ENCODE measurements at places on chromosomes 7 and 10.
A peak's percentile ranks its signal among the peaks of the same experiment; 100 is the strongest.

GRCh38 chr10:31975157-31975765 lies 46.6 kb upstream of the ARHGAP12 start:
- no peak for DNase-seq

- DNase-seq, result no peak
Measured at GRCh38 chr10:95821720-95822119, 65.8 kb downstream of the ENTPD1 start.

GRCh38 chr10:75717126-75717916 lies 285.9 kb downstream of the LRMDA start:
- no peak for DNase-seq

GRCh38 chr10:22436893-22437619 lies 91.8 kb downstream of the SPAG6 start:
- peak; percentile 87 for DNase-seq

DNA sequence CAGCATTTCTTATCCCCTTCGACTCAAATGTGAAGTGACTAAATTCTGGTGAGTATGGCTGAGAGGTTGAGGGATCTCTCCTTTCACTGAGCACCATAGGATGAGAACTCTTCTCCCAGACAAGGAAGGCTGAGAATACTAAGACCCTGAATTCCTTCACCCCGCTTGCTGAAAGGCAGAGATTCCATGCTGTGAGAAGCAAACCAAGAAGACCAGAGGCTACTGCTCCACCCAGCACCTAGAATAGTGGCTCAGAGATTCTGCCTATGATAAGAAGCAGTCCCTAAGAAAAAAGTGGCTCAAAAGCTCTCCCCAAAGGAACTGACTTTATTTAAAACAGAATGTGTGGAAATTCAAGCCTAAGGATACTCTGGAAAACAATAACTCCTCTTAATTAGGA lies 26.7 kb upstream of the WNT2 start:
- no peak for DNase-seq

DNA sequence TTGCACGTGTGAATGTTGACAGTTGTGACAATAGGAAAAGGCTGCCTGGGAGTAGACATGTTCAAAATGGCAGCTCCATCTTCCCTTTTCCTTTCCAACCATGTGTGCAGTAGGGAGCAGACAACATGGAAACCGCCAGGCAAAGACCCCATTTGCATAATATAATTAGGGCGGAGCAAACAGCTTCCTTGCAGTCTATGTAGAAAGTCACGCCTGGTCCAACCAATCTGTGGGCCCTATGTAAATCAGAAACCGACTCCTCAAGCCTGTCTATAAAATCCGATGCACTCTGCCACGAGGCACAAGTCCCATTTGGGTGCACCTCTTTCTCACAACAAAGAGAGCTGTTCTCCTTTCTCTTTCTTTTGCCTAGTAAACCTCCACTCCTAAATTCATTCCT lies 19.6 kb downstream of the NEBL start:
- no peak for DNase-seq

- DNase-seq, result no peak
Measured at GRCh38 chr7:21960922-21961321, 15.2 kb upstream of the CDCA7L start.

DNA sequence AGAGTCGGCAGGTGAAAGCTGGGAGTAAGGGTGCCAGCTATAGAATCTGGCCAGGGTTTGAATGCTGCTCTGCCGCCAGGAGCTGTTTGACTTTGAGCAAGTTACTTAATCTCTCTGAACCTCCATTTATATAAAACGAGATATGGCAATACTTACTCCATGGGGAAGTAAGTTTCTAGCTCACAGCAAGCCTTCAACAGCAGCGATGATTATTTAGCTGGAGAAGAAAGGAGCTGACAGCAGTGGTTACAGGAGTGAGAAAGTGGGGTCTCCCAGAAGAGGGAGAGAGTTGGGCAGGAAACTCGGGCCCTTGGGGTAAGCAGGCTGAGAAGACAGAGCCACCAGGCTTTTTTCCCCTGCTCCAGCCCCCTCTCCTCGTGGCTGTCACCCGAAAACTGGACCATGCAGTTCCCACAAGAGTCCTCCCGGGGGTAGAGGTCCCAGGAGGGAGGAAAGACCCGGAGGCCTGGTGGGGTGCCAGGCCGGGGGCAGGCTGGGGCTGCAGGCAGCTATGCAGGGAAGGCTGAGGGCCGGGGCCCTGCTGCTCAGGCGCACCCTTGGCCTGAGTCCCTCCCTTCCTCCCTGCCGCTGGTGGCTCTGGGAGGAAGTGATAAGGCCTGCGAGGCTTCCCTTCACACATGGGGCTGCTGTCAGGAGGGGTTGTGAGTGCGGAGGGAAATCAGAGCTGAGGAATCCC lies 3.5 kb downstream of the NOS3 start:
- DNase-seq, result no peak

DNA sequence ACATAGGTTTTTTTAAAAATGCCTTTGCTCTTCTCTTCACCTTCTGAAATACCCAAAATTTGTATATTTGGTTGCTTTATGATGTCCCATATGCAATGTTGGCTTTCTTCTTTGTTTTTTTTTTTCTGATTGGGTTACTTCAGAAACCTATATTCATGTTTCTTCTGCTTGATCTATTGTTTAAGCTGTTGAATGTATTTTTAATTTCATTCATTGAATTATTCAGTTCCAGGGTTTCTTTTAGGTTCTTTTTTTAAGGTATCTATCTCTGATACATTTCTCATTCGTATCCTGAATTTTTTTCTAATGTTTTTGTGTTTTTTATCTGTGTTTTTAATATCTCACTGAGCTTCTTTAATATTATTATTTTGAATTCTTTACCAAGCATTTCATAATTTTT lies 221.0 kb upstream of the MTPN start:
- no peak for DNase-seq

DNA sequence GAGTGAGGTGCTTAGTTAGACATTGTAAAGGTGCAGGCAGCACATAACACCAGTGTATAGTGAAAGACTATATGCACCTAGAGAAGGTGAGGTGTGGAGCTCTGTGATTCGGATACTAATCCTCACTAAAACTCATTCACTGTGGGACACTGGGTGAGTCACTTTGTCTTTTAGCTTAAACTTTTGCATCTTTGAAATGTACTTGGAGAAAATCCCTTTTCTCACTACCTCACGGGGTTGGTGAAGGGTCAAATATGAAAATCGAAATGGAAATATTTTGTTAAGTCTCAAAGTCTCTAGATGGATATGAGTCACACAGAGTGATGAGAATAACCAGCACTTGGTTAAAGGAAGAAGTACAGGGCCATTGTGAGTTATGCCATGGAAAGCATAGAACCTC lies 38.0 kb downstream of the MDFIC start:
- DNase-seq, result no peak

DNA sequence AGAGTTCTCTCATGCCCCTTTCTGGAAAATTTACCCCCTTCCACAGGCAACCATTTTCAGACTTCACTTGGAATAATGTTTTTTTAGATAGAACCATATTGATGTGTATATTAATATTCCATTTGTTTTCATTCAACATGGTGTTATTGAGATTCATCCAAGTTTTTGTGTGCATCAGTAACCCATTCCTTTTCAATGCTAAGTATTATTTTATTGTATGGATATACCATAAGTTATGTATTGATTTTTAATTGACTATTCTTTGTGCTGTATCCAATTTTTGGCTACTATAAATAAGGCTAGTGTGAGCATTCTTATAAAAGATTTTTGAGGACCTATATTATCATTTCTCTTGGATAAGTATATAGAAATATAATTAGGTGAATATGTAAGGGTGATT lies 1025.7 kb downstream of the GRM8 start:
- DNase-seq, result no peak

- DNase-seq, result no peak
Measured at GRCh38 chr7:27303026-27303425, 60.4 kb downstream of the EVX1 start.

DNA sequence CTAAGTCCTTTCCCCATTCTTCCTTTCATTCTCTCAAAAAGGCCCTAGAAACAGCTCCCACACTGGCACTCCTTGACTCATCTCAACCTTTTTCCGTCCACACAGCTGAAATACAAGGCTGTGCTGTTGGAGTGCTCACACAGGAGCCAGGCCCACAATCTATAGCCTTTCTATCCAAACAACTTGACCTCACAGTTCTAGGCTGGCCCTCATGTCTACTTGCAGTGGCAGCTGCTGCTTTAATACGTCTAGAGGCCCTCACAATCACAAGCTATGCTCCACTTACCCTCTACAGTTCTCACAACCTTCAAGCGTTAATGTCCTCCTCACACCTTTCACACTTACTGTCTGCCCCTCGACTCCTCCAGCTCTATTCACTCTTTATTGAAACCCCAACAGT lies 12.0 kb upstream of the LRRC61 start:
- no peak for DNase-seq

DNA sequence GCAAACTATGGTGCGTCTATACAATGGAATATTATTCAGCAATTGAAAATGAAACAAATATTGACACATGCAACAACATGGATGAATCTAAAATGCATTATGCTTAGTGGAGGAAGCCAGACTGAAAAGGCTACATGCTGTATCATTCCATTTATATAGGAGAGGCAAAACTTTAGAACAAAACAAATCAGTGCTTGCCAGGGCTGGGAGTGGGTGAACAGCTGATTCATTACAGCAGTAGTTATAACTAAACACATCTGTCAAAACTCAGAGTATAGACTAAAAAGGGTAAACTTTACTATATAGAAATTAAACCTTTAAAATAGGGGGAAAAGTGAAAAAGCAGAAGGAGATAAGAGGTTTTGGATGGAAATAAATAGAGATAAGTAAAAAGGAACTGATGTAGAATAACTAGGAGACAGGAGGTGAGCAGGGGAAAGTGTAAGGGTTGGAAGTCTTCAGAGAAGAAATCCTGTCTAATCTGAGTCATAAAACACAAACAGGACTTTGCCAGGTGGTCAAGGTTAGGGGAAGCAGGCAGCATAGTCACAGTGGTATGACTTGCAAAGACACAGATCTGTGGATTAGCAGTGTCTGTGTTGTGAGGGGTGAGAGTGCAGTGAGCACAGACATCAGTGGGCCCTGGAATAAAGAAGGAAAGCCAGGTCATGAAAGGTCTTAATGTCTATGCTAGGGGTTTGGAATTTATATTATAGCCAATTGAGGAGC lies 349.8 kb downstream of the PHTF2 start:
- no peak for DNase-seq

DNA sequence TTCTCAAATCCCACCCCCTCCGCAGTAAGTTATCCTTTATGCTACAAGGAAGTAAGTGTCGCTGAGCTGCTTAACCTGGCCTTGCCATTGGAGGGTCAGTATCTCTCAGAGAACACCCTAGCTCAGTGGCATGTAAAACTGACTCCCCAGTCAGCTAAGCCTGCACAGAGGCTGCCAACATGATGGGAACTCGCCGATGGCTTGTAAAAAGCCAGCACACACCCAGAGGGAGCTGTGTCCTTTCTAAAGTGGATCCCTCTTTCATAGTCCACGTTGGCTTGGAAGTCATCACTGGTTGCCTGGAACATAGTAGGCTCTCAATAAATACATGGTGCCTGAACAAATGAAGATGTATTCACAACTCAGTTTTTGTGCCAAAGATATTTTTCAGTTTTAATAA lies 249.1 kb upstream of the YAE1 start:
- DNase-seq, result no peak

DNA sequence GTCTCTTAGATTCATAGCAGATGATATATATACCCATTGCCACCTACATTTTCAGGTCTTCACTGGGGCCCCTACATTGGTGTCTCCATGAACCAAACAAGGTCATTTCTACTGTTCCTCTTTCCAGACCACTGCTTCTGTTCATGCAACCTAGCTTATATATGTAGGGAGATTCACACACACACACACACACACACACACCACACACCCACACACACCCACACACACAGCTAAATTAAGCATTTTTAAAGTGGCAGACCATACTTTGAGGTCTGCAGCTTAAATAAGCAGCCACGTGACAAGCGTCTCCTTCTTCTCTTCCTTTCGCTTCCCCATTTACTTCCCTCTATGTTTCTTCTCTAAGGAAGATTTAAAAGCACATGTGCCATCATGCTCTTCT lies 70.0 kb upstream of the CC2D2B start:
- no peak for DNase-seq

- DNase-seq, result no peak
Measured at GRCh38 chr10:28857164-28857563, 179.8 kb downstream of the BAMBI start.

DNA sequence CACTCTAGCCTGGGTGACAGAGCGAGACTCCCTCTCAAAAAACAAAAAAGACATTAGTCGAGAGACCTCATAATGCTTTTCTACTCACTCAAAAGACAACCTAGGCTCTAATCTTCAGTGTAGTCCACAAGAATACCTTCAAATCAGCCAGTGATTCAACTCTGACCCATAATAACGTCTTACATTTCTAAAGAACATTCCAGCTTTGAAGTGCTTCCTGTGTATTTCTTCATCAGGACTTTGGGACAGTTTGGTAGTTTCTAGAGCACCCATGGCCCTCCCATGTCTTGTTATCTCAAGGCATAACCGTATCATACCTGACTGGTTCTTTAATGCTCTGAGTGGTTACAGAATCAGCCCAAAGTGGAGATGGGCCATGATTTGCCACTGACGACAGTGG lies 221.3 kb downstream of the SKIDA1 start:
- no peak for DNase-seq

GRCh38 chr7:135653340-135654080 lies 8.8 kb upstream of the STMP1 start:
- DNase-seq, result no peak

DNA sequence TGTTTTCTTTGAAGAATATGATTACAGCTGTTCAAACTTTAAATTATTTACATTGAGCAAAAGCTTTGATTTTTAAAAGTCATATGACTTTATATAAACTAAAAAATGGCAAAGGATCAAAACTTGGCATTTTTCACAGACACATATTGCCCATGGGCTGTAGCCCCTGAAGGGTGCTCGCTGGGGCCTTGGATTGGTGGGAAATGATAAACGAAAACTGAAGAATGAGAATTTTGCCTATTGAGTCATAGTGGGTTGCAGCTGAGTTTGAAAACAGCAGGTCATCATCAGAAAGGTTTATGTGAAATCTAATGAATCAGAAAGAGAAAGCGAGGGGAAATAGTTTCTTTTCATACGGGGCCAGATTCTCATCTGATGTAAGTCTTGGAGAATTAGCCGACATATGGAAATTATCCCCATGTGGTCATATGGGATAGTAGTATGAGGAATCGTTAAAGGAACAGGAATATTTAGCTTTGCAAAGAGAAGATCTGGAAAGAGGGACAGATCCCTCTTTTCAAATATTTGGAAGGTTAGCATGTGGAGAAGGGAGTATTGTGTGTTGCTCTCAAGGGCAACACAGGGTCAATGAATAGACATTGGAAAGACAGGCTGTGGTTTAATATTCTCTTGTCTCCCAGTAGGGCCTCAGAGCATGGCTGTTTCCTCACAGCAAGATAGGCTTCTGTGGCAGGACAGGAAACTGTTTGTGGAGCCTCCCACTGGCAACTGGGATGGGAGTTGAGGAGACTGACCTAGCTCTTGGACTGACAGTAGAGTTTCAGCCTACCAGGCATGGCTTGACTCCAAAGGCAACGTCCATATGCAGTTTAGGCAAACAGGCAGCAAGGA lies 119.0 kb downstream of the FZD1 start:
- DNase-seq, result no peak

- no peak for DNase-seq
Measured at GRCh38 chr10:49329146-49329505, 30.2 kb downstream of the C10orf71 start.

Measured in activated naive CD4-positive, alpha-beta T cell treated with Interleukin-2 at 50 U/mL for 16 hours (primary cell).